ENCODE measurements at places on chromosomes 3 and 15.

DNA sequence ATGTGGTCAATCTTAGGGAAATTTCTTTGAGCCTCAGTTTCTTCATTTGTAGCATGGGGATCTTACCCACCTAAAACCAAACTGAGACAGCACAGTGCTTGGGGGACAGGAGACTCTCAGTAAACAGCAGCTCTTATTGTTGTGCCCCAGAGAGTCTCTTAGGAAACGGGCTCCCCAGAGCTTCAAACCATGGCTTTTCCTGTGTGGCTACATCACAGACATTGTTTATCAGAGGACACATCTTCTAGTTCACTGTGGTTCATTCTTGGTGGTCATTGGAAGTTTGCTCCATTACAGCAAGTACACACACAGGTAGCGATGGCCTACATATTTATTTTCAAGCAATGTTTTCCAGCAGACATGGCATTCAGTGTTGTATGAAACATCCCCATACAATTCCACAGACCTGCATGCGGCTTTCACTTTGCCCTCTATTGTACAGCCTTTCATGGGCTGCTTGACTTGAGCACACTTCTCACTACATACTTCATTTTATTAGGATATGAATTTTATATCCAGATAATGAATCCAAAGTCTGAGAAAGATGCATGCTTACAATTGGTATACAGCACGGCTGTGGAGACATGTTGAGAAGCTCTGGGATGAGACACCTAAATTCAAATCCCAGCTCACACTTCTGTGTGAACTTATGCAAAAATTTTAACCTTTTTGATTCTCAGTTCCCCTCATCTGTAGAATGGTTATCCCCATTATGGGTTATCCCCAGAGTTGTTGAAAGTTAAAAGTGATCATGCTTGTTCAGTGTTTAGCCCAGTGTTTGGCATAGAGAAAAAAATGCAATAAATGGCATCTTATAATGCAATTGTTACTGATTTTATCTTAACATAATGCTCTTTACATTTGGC is 84.8 kb upstream of the ICE2 start:
- no peak for DNase-seq

DNA sequence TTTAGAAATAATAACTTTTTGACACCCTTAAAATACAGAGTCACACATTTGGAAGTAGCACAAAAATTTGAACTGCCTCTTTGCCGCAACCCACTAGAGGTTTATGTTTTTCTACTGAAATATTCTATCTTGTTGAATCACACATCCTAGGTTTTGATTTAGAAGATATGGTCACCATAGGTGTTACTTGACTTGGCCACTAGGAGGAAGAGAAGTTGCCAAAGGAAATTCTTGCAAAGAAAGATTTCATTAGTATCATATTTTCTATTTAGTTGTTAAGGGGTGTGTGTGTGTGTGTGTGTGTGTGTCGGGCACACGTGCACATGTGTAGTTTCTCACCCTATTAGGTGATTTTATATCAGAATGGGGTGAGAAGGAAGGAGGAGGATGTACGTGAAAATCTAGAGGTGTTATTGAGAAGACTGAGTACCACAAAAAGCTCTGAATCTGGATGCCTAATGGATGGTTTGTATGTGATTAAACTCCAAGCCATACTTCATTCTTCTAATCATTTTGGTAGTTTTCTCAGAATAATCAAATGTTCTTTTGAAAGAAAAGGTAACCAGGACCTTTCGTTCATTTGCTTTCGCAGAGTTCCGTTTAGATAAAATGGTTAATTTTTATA is 31.5 kb downstream of the ZFAND6 start:
- no peak for DNase-seq

- no peak for DNase-seq
Measured at GRCh38 chr15:94135486-94136147, 95.7 kb upstream of the MCTP2 start.

- DNase-seq: no peak
Measured at GRCh38 chr3:20809356-20809755, 623.4 kb upstream of the SGO1 start.

DNA sequence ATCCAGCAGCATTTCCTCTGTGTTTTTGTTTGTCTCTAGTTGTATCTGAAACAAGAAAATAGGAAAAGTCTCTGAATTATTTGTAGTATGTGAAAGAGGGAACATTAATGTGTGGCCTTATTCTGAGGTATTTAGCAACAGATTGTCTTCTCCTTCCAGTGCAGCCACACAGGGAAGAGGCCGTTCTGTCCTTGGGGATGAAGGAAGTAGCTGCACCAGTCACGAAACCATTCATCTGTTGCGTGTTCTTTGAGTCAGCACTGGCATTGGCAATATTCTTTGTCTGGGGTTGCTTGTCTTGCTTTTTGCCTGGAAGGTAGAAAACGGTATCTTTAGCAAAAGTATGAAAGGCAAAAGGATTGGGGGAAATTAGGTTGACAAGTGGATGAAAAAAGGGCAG is 91.6 kb downstream of the CDIN1 start:
- no peak for DNase-seq

DNA sequence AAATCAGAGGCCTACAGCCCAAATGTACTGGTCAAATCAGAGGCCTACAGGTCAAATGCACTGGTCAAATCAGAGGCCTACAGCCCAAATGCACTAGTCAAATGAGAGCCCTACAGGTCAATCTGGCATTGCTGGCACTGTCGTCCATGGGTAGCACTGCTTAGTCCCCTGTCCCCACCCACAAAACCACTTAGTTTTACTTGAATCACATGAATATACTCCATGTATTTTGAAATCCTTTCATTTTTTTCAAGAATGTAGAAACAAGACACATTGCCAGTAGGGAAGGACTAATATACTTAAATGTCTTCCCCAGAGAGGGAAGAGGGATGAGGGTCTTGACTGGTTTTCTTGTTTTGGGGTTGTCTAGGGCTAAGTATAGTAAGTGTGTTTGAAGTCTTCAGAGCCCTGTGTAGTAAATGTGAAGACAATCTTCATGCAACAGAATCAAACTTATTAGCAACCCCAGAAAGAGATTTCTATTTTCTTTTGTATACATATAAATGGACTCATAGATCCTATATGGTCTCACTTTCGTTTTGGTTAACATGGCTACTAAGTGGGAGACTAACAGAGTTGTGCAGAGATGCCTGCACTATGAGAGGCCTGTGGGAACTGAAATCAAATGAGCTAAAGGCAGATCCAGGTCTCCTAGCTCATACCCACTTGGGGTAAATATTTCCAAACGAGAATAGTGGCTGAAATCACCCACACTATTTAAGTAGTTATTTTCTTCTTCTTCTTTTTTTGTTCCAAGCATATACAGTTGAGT is 38.3 kb upstream of the DCUN1D1 start:
- no peak for DNase-seq

- no peak for DNase-seq
Measured at GRCh38 chr3:147422196-147422595, 13.0 kb downstream of the ZIC1 start.

- no peak for DNase-seq
Measured at GRCh38 chr15:75149867-75150709, 51.6 kb upstream of the C15orf39 start.

DNA sequence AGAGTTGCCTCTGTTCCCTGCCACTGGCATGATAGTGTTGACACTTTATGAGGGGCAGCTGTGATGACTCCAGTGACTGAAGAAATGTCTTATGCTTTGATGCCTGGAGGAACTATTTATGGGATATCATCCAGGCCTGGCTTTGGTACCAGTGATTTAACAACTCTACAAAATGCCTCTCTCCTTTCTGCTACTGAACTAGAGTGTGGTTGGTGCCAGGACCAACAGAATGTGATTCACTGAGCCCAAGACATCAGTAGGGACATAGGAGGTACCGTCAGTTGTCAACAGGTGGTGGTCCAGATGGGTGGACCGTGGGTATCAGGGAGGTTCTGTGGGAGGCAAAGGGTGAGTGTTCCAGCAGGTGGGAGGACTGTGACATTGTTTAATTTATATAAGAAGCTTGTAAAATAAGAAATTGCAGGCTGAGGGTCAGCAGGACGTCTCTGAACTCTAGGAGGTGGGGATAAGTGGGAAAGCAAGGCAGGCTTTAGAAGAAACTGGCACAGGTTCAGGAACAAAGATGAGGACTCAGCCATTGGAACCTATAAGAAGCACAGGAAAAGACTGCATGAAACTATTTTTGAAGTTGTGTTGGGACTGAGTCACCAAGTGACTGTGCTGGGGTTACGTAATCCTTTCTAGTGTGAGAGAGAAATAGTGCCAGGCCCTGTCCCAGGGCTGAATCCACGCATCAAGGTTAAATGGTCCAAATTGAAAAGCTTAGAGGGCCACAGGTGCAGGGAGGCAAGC is 28.5 kb upstream of the SLC7A14 start:
- no peak for DNase-seq

DNA sequence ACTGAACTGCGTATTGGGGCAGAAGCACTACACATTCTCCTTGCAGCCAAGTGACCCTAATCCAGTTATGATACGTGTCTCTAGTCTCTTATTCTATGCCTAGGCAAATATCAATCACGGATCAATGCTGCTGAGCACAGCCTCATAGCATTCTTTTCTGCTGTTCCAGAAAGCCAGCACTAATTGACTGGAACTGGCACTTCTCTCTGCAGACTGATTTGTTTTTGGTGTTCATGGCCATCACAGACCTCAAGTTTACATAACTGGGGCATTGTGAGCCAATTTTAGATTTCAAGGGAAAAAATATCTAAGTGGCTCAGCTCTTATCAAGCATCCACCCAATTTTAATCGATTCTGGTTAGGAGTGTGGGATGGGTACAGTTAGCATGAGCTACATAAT is 37.9 kb downstream of the GLDN start:
- no peak for DNase-seq

- DNase-seq: no peak
Measured at GRCh38 chr15:73650416-73651126, 17.4 kb upstream of the NPTN start.

GRCh38 chr3:59127071-59127470 is 77.2 kb upstream of the CFAP20DC start:
- DNase-seq: no peak

GRCh38 chr3:135756106-135756668 is 209.3 kb upstream of the PPP2R3A start:
- no peak for DNase-seq

- DNase-seq: peak; percentile 50
Measured at GRCh38 chr3:194492001-194492400, 5.2 kb upstream of the ATP13A3 start.

DNA sequence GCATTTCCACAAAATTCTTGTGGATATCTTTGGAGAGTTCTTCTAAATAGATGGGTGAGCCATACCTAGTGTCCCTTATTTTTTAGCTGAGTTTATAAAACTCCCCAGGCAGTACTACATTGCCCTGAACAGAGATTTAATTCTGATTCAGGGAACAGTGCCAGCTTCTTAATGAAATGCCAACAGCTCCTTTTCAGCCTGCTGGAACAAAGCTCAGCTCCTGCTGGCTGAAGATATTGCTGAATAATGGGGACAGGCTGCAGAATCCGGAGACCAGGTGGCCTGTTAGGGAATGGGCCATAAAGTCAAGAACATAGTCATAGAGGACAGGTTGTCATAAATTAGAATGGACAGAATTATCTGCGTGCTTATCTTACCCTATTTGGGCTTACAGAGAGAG is 8.9 kb downstream of the HGD start:
- DNase-seq: no peak

DNA sequence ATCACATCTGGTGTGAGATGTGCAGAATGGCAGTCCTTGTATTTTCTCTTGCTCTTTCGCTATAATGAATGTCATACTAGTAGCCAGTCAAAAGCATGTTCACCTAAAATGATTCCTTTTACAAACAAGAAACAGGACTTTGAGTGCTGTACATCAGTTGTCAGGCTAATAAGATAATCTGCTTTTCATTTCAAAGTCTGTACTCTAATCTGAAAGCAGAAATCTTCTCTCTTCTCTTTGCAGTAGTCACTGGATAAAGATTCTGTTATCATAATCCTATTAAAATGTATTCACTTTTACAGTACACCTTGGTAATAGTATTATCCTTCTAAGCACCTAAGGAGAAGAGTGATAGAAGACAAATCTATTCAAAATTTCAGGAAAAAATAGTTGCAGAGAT is 300.1 kb downstream of the MFSD1 start:
- DNase-seq: no peak

DNA sequence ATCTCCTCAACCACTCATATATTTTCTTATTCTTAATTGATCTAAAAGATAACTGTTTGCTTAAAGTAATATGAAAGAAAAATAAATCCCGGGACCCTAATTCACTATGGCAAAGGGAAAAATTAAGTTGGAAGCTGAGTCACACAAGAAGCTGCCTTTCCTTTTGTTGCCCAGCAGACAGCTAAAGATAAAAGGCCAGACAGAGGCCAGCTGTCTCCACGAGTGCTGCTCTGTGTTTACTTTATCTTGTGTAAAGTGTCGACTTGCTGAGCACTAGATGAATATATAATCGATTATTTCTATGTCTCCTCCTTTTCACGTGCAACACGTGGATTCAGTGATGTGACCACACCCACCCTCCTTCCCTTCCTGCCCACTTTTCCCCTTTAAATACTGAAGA is 52.8 kb upstream of the NSMCE3 start:
- DNase-seq: no peak

- no peak for DNase-seq
Measured at GRCh38 chr3:188861842-188862744, 309.7 kb upstream of the TPRG1 start.

DNA sequence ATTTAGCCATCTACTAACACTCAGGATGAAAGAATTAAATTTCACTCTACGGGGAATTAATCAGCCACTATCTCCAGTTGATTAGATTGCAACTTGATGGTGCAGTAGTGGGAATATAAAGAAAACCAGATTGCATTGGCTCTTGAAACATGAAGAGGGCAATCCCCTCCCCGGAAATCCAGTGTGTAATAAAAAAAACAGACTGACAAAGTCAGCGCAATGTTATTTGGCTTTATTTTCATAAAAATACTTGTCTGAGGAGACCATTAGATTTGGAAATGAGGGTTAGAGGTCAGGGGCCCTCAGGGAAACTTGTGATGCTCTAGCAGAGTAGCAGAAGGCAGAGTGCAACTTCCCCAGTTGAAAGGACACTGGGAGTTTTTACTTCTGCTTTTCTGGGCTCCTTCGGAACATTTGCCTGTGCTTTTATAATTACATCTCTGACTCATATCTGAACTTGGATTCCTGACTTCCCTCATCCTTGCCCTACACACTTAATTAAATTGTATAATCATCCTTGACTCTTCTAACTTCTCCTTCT is 326.8 kb downstream of the TUSC7 start:
- DNase-seq: peak; percentile 46

DNA sequence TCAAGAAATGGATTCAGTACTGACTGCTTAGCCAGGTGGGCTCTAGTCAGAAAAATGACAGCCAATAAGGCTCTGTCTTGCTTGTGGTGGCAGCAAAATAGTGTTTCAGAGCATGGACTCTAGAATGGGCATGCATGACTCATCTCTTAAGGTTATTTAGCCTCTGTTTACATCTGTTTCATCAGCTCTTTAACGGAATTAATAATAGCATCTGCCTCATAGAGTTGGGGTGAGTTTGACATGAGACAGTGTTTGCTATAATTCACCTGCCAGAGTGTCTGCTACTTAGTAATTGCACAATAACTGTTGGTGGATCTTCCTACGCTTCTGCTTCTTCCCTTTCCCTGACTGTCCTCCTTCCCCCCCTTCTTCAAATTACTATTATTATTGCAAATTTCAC is 350.4 kb upstream of the SEMA6D start:
- DNase-seq: no peak

- no peak for DNase-seq
Measured at GRCh38 chr15:71443538-71443937, 328.3 kb downstream of the THSD4 start.
